ENCODE measurements at places on chromosomes 4 and X.
A peak's percentile ranks its signal among the peaks of the same experiment; 100 is the strongest.

DNA sequence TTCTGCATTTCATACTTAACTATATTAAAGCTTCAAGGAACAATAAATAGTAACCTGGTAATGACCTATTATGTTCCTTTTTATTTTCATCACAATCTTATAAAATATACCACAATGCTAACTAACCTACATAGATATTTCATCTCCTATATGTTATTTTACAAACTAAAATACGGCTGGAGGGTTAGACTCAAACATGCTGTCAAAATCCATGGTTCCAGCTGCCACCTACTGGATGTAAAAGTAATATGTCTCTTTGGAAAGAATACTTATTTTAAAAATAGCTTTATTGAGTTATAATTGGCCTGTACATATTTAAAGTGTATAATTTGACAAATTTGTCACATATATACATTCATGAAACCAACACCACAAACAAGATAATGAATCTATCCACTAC, 15.0 kb downstream of the RGN start:
- DNase-seq = no peak

GRCh38 chr4:147492306-147492705, 11.4 kb downstream of the EDNRA start:
- no peak for DNase-seq

DNA sequence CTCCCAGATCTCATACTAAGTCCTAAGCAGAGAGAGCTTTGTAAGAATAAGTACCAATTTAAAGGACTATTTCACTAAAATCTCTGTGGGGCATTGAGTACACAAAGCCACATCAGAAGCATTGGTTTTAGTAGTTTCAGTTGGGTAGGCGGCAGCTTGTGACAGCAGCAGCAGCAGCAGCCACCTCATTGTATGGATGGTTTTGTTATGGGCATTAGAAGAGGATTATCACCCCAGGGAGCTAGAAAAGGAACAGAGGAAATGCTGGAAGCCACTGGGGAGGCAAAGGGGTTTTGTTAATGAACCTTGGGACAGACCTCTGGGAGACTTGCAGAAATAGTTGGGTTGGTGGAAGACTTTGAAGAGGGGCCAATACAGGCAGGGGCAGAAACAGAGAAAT, 93.9 kb upstream of the FRMPD3 start:
- no peak for DNase-seq

- DNase-seq = no peak
Measured at GRCh38 chr4:85106166-85106565, 139.7 kb upstream of the WDFY3 start.

DNA sequence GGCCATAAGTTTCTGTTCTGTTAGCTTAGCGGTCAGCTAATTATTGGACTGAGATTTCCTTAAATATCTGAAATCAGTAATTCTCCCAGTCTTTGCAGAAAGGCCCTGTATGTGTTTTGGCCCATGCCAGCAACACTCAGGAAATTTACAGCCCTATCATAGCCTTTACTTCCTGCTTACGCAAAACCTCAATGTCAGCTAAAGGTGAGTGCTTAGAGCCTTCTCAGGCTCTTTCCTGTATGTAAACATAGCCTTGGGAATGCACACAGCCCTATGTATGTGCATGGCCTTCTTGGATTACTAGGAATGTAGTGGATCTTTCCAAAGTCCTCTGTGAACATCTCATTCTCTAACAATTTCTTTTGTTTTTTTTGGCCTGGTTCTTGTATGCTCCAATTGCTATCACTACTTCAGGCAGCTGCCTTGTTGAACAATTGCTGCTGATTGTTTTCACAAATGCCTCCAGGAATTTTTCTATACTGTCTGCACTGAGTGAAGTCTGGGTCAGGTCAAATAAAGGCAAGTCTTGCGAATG, 200.0 kb downstream of the PPP1R2C start:
- DNase-seq = no peak

GRCh38 chr4:103443324-103443723, 245.2 kb upstream of the CENPE start:
- DNase-seq = no peak

DNA sequence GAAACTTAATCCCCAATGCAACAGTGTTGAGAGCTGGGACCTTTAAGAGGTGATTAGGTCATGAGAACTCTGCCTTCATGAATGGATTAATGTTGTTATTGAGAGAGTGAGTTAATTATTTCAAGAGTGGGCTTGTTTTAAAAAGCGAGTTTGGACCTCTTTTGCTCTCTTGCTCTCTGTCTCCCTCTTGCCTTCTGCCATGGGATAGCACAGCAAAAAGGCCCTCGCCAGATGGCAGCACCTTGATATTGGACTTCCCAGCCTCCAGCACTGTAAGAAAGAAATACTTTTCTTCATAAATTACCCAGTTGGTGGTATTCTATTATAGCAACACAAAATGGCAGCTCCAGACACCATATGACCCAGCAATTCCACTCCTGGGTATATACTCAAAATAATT, 7.0 kb upstream of the ATP6AP2 start:
- no peak for DNase-seq

DNA sequence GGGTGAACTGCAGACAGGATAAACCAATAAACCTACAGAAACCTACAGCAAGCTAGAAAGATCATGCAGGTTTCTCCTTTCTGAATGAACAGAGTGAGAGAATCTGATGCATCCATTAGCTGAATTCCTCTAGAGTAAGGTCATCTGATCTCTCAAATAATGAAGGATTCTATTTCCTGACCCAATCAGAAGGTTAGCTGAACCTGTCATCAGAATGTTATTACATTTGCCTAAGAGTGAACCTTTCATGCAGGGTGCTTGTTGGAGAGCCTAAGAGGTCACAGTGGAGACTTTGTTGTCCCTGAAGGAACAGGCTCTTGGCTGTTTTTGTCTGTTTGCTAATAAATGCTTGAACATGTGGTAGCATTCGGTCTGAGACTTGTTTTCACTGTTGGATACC, 24.0 kb downstream of the MEPE start:
- DNase-seq = no peak

- DNase-seq = peak; percentile 20
Measured at GRCh38 chr4:101020956-101021355, 326.4 kb downstream of the PPP3CA start.

DNA sequence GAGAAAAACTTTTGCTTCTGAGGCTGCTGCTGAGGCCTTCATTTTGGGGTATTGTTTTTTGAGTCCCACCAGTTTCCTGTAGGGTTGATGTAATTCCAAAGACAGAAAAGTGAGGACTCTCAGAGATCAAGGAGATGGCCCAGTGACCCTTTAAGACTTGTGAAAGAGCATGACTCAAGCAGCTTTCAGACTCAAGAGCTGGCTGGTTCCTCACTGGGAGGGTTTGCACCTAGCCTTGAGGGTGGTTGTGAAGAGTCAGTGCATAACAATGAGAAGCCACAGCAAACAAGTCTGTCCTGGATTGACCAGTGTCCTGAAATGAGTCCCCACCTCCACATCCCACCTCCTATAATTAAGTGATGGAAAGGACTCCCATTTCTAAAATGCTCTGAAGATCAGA, 89.2 kb downstream of the NHS start:
- DNase-seq = no peak

DNA sequence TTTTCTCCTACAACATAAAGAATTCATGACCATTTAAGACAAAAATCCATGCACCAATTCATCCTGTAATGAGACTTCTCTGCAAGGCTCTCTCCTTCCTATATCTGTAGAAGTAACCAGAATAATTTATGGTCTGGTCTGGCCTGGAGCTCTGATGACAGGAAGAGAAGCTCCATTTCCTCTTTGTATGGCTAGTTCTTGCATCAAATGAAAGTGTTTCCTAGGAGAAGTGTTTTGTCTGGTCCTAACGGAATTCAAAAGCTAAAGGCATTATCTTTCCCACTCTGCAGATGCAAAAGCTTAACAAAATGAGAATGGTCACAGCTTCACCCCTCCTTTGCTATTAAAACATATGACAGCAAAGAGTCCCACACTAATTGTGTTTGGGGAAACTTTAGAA, 55.1 kb downstream of the SPATA18 start:
- no peak for DNase-seq

DNA sequence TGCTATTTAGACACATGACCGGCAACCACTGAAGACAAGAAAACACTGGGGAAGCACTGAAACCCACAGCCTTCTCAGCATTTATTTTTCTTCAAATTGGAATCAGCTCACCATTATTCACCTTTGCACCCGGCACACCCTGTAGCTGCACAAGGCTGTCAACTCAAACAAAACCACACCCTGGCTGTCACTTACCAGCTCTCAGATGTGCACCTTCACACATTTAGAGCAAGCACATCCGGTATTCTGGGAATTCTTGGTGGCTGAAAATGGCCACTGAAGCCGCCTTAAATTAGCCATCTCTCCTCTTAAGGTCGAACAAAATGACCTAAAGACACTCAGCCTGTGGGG, 5.9 kb downstream of the ZFYVE28 start:
- no peak for DNase-seq

DNA sequence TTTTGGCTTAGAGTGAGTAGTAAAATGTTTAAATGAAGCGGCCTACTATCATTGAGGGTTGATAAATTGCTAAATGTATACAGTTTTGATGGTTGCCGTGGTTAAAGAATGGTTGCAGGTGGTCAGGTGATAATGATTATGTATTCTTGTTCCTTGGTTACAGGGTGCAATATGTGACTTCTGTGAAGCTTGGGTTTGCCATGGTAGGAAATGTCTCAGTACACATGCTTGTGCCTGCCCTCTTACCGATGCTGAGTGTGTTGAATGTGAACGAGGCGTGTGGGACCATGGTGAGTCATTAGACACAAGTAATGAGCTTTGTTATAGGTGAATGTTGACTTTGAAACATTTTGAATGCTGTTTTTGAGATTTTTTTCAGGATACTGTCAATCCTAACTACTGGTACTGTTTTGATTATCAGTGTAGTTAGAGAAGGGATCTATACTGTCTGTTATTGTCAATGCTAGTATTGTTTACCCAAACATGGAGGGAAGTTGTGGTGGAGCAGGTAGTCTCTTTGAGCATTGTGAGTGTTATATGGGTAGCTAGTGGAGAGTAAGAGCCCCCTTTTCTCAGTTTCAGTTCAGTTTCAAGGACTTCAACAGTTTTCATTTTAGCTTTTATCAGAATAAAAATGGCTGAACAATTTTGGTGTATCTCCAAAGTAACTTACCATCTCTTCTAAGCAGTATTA, 8.9 kb downstream of the ZNF330 start:
- no peak for DNase-seq

- DNase-seq = no peak
Measured at GRCh38 chrX:11580789-11581188, 84.9 kb downstream of the ARHGAP6 start.

DNA sequence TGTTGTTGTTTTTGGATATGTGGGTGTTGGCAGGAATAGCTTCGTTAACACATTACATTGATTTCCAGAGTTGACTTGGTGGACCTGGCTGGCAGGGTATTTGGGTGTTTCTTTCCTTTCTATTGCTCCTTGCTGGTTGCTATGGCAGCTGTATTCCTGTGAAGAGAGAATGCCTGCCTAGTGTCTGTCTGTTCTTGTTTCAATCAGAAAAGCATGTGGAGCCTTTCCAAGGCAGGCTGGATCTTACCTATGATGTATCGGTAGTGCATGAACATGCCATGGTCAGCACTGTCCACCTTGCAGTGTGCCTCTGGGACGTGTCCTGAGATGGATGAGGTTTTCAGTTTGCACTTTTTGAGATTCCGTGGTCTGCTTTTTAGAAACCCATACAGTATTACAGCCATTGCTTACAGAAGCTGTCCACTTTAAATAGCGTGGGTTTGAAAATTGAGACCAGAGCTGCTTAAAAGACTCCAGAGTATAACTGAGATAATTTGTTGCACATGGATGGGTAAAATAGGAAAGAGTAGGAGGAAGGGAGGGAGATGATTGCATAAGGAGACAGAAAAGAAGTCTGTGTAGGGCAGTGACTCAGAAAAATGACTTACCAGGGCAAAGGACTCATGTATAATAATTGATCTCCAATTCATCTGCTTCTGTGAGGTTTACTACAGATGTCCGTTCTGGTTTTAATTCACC, 20.0 kb upstream of the AADAT start:
- DNase-seq = peak; percentile 77

- DNase-seq = no peak
Measured at GRCh38 chrX:131827935-131828334, 195.2 kb upstream of the STK26 start.

DNA sequence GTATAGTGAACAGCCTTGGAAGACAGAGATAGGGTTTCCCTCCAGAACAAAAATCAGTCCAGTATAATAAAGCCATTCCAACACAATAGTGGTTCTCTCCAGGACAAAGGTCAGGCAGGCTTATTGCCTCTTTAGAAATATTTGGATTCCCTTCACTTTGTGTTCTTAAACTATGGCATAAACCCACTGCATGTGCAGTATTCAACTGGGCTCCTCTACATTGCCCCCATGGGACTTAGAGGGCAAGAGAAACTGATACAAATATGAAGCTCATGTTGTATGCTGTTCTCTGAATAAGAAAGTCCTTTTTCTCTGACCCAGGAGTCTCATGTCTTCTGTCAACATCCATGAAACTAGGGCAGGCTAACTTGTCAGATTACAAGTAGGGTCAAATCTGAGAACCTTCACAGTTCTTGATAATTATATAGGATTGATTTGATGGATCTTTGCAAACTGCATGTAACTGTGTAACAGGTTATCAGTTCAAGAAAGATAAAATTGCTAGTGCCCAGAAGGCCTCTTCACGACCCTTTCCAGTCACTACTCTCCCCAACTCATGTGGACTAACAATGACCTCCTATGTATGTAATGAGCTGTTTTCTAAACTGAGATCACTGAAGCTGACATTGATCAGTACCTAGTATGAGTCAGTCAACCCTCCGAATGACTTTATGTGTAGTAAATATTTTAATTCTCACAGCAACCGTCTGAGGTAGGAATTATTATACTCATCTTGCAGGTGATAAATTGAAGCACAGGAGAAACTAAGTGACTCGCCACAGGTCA, 31.9 kb upstream of the FAM9C start:
- no peak for DNase-seq

DNA sequence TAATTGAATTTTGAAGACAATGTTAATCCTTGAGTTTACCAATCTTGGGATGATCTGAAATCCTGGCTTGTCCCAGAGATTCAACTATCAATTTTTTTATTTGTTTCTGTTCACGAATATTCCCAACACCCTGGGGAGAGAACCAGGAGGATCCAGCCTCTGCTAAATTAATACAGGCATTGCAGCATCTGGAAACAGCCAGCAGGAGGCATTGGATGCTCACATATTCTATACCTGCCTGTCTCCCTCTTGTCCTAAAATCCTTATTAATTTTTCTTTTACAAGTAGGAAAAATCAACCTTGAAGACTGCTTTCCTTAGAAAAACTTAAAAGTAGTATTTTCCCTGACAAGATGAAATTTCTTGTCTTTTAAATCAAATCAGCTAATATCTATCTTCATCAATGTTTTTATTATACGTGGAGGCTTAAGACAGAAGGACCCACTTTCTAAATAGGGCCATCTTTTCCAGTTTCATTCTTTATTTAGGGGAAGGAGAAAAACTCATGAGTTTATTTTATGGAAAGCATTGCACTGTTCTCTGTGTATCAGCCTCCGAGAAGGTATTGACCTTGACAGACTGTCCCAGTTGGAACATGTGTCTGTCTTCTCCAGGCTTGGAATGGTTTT, 102.4 kb downstream of the CLNK start:
- no peak for DNase-seq

GRCh38 chr4:70818921-70819320, 20.8 kb downstream of the GRSF1 start:
- peak; percentile 92 for DNase-seq

- peak; percentile 34 for DNase-seq
Measured at GRCh38 chrX:119512146-119512800, 44.0 kb downstream of the SLC25A5 start.
